ENCODE measurements at places on chromosomes 3 and 15.

DNA sequence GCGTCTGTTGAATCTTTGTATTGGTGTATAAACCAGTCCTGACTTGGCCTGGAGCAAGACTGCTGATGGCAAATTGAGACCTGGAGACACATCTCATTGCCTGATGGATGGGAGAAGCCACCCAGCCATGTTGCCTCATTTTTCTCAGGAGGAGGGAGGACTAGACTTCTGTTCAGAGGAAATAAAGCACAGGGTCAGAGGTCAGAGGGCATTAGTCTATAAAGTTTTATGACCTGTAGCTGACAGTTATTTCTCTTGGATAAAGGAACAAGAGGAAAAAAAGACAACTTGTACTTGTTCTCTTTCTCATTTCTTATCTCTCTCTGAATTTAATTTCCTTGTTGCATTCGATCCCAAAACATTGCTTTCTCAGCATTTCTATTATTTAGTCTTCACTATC is 775.9 kb downstream of the SQOR start:
- no peak for DNase-seq

DNA sequence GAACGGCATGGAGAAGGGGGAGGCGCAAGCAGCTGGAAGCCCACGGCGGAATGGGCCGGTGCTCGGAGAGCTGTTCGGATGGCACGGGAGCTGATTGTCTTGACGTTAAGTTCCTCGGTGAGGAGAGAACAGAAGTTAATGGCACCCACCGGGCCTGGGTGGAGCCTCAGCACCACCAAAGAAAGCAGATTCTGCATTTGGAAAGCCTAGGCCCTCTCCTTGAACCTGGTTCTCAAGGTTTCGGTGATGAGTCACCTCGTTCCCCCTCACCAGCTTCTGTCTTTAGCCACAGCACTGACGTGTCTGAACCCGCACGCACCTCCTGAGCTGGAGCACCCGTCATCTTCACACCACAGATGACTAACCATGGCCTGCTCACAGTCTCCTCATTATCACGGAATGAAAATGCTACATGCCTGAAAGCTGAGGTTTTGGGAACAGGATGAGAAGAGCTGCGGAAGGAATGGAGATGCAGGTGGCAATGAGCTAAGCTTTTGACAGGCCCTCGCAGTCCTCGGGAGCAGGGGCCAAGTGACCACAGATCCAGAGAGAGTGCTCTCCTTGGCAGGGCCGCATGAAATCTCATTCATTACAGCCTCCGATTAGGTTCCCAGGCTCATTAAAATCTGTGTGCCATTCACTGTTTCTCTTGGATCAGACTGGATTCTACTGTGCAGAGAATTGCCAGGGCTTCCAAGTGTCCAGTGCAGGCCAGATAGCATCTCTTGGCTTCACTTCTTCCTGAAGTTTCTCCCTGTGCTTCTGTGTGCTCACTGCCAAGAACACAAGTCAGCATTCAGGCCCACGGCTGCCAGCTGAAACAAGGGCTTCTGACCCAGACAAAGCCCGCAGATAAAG is 96.3 kb upstream of the DLG1 start:
- DNase-seq: peak; percentile 54

- no peak for DNase-seq
Observed at GRCh38 chr15:63565536-63566186, 31.5 kb upstream of the FBXL22 start.

DNA sequence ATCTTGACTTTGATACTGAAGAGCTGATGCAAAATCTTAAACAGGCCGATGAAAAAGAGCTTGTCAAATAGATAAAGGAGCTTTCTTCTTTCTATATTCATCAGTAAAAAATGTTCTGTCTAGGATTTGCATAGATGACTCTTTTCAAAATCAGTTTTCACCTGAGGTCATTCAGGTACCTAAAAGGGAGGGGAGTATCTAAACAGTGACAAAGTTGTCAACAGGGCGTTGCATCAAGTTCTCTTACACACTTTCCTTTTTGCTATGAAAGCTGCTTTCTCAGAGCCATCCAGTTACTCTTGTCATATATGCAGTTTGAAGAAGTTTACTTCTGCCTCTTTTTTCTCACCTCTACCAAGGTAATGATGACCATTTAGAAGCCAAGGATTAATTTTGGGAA is 60.0 kb downstream of the AKAP13 start:
- no peak for DNase-seq

DNA sequence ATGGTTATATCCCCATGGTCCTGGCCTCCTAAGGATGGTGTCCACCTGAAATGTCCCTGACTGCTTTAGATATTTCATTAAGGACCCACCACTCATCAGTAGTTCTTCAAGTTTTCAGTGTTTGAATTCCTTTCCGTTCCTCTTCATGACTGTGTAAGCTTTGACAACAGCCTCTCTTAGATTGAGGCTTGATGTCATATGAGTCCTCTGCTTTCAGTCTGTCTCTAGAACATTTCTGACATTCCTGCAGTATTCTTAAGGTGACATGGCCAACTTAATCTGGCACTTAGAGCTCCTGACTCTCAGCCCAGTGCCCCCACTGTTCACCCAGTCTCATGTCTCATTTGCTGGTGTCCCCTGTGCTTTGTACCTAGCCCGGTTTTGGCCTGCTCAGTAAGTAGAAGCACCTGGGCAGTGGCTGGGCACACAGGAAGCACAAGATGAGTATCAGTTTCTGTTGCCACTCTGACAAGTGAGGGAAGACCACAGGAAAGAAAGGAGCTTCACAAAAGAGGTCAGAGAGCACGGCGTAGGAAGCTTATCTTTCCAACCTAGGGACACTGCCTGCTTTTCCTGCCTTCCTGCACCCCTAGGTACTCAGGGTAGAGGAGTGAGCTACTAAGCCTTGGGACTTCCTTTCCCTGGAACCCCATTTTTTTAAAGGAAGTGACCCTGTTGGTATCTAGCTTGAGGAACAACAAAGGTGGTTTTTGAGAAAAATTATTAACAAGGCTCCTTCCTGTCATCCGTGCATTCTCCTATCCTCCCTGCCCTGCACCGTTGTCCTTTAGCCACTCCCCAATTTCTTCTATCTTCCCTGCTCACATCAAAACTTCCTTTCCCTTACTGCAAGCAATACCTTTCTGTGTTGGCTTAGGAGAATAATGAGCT is 103.1 kb downstream of the KLHL25 start:
- DNase-seq: no peak

DNA sequence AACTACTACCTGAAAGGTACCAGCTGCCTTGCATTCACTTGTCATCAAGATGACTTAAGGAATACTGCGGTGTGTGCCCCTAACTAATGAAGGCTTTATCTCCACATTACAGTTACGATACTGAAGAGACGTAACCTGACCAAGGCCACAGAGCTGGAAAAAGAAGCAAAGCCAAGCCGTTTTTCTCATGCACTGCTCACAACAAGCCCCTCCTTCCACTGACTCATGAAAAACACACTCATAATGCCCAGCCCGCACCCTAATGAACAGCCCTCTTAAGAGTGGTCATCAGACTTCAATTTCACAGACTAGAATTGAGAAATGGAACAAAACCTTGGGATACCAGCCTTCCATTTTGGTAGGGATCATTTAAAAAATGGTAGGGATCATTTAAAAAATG is 11.6 kb downstream of the PSMD6 start:
- DNase-seq: peak; percentile 29

GRCh38 chr15:69253156-69253555 is 45.6 kb upstream of the PAQR5 start:
- peak; percentile 16 for DNase-seq

GRCh38 chr3:63685340-63685739 is 32.9 kb downstream of the SNTN start:
- DNase-seq: no peak

GRCh38 chr15:90588427-90588826 is 58.7 kb downstream of the CRTC3 start:
- no peak for DNase-seq

- DNase-seq: no peak
Observed at GRCh38 chr3:110813541-110813940, 258.1 kb upstream of the NECTIN3 start.

GRCh38 chr3:98555025-98555379 is 23.2 kb downstream of the GPR15 start:
- DNase-seq: no peak

GRCh38 chr3:171044835-171045793 is 18.6 kb upstream of the SLC2A2 start:
- peak; percentile 59 for DNase-seq

DNA sequence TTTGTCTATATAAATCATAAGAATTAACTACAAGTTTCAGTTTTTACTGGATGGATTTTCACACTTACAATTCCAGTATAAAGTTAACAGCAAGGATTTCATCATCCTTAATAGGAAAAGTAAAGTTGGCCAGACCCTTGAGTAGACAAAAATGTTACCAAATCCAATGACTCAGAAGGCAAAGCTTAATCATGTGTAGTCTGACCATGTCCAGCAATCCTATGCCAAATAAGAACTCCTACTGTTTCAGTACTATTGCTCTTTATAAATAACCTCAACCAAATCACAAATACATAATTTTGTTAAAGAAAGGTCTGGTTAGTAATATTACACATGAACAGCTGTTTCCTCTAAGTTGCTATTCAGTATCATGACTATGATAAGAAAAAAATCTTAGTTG is 35.0 kb downstream of the PLOD2 start:
- peak; percentile 32 for DNase-seq

DNA sequence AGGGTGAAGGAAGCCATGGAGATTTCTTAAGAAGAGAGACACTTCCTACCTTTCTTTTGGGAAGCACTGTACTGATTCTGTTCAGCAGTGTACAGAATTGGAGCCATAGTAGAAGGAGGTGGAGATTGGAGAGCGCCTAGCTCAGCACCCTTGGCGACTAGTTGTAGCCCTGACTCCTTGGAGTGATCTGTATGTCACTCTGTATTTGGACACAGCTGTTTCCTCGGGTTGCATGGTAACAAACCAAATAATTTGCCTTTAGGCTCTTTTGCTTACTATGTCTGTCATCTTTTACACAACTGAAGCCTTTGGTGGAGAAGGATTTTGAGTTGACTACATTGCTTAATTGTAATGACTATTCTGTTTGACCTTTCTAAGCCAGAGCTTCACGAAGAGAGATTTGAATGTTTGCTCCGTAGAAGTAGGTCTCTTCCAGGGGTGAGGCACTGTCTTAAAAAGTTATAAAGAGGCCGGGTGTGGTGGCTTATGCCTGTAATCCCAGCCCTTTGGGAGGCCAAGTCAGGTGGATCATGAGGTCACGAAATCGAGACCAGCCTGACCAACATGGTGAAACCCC is 77.1 kb downstream of the AKAP13 start:
- DNase-seq: no peak

GRCh38 chr3:116000311-116000710 is 377.0 kb downstream of the GAP43 start:
- DNase-seq: peak; percentile 45

DNA sequence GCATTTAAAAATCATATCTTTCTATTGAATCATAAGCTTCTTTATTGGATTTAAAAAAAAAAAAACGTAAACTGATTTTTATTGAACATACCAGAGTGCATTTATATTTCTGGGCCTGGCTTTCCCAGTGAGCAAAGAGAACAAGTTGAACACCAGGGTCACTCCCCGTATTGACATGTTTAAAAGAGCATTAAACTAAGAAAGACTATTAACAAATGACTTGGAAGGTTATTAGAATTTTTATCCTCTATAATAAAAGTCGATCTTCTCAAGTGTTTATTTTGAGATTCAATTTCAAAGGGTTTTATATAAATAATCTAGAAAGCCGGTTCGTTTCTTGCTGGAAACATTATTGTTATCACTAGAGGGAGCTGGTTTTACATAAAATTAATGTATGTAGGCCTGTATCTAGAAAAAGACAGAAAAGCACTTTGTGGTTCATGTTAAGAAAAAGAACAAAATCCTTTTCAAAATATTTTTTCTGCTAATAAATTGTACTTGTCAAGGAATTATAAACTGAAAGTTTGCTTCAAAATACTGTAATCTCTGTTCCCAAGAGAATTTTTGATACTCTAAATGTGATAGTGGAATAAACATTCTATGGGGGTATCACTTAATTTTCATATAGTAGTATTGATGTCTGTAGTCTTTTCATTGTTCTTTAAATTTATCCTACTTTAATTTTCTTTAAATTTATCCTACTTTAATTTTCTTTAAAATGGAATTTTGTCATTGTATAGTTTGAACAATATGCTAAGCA is 321.8 kb upstream of the MME start:
- DNase-seq: peak; percentile 48

DNA sequence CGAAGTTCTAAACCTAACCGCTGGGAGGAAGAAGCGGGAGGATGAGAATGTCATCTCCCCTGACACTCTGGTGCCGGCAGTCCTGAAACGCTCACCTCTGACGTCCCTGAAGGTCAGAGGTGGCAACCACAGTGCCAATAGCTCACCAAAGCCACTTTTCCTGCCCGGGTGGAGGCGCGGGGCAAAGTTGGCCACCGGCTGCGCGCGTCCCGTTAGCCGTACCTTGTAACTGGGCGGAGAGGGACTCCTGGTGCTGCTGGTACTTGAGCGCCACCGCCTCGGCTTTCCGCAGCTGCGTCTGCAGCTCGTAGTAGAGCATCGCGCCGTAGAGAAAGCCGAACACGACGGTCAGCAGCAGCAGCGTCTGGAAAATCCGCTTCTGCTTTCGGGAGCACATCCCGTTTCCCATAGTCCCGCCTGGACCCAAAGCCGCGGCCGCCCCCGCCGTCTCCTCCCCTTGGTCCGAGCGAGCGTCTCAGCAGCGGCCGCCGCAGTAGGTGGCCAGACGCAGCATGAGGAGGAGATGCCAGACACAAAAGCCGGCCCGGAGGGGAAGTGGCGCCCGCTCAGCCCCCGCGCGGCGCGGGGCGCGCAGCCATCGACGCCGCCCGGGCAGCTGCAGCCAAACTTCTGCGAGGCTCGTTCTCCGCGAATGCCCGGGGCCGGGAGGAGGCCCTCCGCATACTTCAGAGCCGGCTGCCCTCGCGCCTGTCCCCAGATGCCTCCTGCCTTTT is 680 bp downstream of the GOLIM4 start:
- DNase-seq: peak; percentile 68

- DNase-seq: no peak
Observed at GRCh38 chr3:158771982-158772381, 29.9 kb upstream of the MFSD1 start.

DNA sequence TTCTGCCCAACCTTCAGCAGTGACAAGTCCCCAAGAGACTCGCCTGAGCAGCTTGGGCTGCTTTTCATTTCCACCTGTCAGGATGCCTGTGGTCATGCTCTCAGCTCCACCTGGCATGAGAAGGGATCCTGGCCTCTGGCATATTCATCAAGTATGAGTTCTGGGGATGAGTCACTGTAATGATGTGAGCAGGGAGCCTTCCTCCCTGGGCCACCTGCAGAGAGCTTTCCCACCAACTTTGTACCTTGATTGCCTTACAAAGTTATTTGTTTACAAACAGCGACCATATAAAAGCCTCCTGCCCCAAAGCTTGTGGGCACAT is 3.5 kb downstream of the MYD88 start:
- DNase-seq: no peak

DNA sequence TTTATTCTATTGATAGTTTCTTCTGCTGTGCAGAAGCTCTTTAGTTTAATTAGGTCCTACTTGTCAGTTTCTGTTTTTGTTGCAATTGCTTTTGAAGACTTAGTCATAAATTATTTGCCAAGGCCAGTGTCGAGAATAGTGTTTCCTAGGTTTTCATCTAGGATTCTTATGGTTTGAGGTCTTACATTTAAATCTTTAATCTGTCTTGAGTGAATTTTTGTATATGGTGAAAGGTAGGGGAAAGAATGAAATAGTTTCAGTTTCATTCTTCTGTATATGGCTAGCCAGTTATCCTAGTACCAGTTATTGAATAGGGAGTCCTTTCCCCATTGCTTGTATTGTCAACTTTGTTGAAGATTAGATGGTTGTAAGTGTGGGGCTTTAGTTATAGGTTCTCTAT is 10.6 kb upstream of the GCSAM start:
- no peak for DNase-seq
